ENCODE measurements at places on chromosomes 4 and X. TPM values are rescaled to one million over a fixed set of nuclear protein-coding genes. Genes with fewer than 3 reads are reported as not detected.

DNA sequence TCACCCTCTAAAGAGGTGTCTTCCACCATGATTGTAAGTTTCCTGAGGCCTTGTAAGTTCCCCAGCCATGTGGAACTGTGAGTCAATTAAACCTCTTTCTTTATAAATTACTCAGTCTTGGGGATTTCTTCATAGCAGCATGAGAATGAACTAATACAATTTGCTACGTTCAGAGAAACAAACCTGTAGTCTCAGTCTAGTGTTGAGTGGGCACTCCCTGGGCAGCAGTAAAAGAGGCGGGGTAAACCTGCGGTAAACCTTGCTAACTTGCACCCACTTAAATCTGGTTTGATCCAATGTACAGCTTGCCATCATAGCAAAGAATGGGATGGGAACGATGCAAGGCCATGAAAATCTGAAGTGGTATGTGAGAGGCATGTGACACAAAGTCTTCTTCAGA is 22.4 kb downstream of the GRXCR1 start:
- DNase-seq = no peak

DNA sequence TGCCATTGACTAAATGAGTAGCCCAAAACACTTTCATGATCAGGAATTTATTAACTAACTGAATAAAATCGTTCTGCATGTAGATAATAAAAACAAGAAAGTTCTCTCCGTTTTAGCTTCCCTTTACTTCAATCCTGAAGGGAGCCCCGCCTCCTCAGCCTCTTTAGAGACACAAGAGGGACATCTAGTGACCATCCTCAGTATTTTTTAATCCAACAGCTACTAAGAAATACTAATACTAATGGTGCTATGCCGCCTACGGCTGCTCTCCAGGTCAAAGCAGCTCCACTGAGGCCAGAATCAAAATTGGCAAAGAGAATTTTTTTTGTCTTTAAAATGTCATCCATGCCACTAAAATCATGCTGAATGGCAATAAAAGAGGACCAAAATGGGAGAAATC is 3.2 kb upstream of the PCDH19 start:
- peak; percentile 46 for DNase-seq

The ZNF157 gene
- total RNA-seq = 0.69 TPM

DNA sequence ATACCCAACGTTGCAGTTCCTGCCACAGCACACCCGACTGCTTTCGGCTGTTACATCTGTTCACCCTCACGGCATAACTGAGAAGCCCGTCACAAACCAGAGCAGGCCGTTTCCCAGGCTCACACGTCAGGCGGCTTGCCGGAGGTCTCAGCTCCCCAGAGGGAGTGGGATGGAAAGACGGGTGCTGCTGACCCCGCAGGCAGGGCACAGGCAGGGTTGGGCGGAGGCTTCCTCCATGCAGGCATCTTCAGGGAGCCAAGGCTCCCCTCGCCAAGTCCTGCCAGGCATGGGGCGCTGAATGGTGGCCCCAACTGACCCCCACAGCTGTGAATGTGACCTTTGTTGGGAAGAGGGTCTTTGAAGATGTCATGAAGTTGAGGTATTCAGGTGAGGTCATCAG is 57.5 kb downstream of the ACOX3 start:
- no peak for DNase-seq

- no peak for DNase-seq
Measured at GRCh38 chr4:107689912-107690587, 30.0 kb downstream of the PAPSS1 start.

- DNase-seq = no peak
Measured at GRCh38 chr4:119692001-119692400, 63.4 kb upstream of the PDE5A start.

DNA sequence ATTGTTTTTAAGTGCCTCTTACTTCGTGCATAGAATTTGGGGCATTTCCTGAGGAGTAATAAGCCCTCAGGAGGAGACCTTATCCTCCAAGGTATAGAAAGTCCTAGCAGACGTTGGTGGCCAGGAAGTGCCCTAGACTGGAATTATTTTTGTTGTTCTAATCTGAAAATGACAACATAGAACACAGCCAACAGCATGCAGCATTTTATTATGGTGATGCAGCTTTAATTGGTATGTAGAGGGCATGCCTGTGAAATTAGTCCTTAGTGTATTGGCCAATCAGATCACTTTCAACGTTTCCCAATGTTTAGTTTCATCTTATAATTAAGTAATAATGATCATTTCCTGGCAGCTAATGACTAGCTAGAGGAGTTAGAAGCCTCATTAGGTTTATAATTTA is 199.2 kb downstream of the SHROOM3 start:
- no peak for DNase-seq

DNA sequence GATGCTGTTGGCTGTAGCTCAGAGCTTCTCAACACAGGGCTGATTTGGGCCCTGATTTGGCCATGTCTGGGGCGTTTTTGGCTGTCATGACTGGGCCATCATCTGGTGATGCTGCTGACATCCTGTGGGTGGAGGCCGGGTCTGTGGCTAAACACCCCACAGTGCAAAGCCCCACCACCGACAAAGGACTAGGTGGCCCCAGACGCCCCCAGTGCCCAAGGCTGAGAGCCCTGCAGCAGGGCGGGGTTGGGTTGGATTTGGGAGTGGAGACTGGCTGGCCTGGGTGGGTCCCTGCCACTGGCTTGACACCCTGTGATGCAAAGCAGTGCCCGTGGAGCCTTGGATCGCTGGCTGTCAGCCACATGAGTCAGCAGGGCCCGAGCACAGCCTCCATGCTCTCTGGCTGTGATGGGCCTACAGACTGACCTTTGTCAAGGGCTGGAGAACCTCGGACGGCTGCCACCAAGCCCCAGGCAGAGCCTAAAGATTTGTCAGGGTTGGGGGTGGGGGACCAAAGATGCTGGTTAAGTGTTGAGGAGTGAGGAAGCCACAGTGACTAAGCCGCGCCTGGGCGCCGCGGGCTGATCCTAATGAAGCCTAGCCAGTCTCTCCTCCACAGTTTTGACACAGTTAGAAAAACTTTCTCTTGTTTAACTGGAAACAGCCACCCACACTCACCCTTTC is 28.3 kb downstream of the CYTL1 start:
- no peak for DNase-seq

DNA sequence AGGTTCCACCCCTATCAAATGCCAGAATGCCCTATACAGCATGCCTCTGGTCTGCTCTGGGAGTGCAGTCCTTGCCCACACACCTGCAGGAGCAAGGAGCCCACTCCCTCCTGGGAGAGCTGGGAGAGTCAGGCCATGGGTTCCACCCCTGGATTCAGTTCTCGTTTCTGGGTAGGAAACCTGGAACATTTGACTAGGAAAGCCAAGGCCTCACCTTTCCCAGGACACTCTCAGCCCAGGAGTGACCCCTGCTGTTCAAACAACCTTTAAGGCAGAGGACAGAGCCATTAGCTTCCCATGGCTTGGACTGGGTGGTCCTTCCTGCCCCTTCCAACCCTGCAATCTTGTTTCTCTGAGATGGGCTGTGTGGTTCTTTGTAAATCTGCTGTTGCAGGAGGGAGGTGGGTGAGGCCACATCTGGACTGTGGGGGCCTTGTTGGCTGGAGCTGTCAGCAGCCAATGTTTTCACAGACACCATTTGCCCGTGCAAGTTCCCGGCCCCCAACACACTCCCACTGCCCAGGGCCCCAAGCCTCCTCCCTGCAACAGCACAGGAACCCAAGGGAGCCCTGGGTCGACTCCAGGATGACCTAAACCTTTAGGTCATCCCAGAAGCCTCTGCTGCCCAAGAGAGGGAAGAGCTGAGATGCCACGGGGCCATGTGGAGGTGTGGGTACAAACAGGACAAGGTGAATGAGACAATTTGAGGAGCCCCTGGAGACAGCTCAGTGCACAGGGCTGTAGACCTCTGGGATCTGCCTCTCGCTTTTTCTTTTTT is 104.4 kb downstream of the PJA1 start:
- DNase-seq = no peak

DNA sequence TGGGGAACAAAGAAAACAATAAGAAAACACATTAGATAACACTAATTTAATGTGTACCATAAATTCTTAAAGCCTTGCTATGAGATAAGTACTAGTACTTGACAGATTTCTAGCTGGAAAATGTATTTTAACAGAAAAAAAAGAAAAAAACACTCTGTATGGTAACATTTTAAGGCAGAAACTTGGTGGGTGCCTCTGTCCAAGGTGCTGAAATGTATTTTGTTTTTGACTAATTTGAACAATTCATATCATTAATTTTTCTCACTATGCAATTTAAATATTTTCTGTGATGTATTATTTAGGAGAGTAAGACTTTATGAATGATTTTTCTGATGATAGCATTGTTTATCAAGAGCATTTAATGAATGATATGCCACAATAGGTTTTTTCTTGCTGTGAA is 107.5 kb downstream of the GABRG1 start:
- DNase-seq = no peak

- peak; percentile 64 for DNase-seq
Measured at GRCh38 chrX:15497865-15498264, 2.7 kb upstream of the BMX start.

- no peak for DNase-seq
Measured at GRCh38 chr4:92060333-92060732, 243.4 kb upstream of the GRID2 start.

DNA sequence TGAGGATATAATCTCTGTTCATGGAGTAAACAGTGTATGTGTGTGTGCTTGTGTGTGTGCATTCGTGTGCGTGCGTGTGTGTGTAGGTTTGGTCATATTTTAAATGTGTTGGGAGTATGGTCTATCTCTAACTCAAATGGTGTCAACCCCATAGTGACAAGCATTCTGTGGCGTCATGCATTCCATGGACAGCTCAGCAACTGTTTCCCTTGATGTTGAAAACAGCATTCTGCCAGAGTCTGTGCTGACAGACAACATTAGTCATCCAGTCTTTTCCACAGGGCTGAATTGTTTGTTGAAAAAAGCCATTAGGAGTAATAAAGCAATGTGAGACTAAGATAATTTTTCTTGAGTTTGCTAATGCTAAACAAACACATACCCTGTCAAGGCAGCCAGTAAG is 706.6 kb downstream of the PCDH19 start:
- no peak for DNase-seq

DNA sequence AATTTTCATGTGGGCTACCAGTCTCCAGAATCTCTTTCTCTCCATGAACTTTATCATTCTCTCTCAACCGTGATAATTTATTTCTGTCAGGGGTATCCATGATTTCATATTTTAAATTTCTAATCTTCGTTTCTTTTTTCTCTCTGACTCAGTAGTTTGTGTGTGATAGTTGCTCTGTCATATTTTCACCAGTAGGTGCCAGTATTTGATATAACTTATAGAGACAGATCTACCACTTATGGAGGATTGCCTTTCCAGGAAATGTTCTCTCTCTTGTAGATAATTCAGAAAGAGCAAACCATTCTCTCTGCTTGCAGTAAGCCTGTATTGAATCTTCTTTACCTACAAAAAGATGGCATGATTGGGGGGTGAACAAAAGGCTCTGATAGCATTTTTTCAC is 79.3 kb upstream of the DYNLT3 start:
- no peak for DNase-seq

The HSFX2 gene
- not detected for total RNA-seq

DNA sequence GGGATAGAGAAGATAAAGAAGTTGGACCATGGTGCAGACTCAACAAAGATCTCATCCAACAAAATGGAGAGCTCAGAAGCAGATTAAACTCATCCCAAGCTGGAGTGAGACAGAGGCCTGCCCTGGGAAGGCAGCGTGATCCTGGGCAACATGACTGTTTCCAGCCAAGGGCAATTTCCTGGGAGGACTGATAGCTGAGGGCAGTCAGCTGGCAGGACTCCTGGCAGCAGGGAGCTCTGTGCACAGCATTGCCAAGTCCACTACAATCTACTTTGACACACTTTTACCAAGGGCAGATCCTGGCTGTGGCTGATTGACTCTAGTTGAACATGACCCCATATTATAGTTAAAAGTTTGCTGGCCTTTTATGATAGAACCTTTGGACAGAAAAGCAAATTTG is 357.3 kb upstream of the RASGEF1B start:
- no peak for DNase-seq

DNA sequence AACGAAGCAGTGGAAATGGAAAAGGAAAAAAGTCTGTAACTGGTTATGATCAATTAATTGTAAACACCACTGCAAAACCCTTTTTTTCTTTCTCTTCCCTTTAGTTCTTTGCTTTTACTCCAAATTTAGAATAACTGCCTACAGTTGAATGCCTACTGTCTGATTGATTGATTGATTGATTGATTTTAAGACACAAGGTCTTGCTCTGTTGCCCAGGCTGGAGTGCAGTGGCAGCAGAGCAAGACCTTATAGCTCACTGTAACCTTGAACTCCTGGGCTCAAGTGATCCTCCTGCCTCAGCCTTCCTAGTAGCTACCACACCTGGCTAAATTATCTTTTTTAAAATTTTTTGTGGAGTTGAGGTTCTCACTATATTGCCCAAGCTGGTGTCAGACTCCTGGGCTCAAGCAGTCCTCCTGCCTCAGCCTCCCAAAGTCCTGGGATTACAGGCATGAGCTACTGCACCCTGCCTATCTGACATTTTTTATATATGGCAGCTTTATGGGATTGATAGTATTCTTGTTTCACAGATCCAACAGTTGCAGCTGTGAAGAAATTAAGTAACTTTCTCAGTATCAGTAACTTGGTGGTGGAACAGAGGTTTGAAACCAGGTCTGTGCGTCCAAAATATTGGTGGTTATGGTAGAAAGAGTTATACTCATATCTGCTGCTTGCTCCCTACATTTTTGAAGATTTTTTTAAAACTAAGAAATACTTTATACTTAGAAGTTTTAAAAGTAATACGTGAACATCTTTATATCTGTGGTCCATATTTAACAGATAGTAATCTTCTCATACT is 12.4 kb downstream of the UBE2K start:
- DNase-seq = no peak
